HCT116 (cell line): ENCODE measurements at places on chromosomes 1 and 21. TPM values are rescaled to one million over a fixed set of nuclear protein-coding genes. Genes with fewer than 3 reads are reported as not detected.
A peak's percentile ranks its signal among the peaks of the same experiment; 100 is the strongest.

DNA sequence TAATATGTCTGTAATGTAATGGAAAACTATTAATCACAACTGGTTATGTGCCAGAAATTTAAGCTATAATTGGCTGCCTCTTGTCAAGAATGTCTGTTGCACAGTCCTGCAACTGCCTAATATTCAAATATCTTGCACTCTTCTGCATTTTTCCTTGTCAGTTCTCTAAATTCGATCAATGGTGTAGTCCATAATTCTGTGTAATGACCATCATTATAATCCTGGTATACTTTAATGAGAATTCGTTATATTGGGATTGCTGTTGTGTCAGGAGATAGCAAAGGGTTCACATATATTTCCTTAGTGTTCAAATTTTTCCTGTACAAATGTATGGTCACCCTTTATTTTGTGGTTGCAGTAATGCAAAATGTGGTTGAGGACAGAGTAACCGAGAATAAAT is 4.8 kb downstream of the NTNG1 start:
- no peak overlapping the region for H3K4me3 ChIP-seq
- no peaks in the 10 kb centered on the region for H3K36me3 ChIP-seq
- DNase-seq = no peak
- H3K4me1 ChIP-seq = no peaks in the 10 kb centered on the region
- no peak overlapping the region for H3K27ac ChIP-seq
- no peaks in the 10 kb centered on the region for H3K27me3 ChIP-seq

GRCh38 chr21:37917612-37918011 is 1.4 kb upstream of the KCNJ6 start:
- no peaks in the 10 kb centered on the region for H3K36me3 ChIP-seq
- H3K4me1 ChIP-seq = no peaks in the 10 kb centered on the region
- H3K27me3 ChIP-seq = no peaks in the 10 kb centered on the region
- no peak overlapping the region for H3K27ac ChIP-seq

DNA sequence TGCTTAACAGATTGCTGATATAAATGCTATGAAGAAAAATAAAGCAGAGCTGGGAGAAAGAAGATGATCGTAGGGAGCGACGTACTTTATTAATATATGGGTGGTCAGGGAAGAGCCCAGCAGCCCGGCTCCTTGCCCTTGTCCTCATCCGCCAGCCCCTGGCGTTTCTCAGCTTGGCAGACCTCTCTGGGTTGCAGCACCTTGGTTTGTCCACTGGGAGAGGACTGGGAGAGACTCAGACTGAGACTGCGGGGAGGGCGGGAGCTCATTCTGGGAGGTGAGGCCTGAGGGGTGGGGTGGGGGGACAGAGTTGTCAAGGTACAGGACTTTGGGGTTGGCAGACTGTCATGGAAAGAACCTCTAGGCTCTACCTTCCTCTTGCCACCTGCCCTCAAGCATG is 3.3 kb upstream of the S100A3 start:
- H3K27me3 ChIP-seq = no peaks in the 10 kb centered on the region
- no peak overlapping the region for H3K27ac ChIP-seq
- H3K4me3 ChIP-seq = no peak overlapping the region
- peaks cover 45% of the 10 kb centered on the region for H3K4me1 ChIP-seq
- no peaks in the 10 kb centered on the region for H3K36me3 ChIP-seq

GRCh38 chr1:236751385-236751784 is 43.7 kb upstream of the MTR start:
- no peak overlapping the region for H3K4me3 ChIP-seq
- no peaks in the 10 kb centered on the region for H3K4me1 ChIP-seq
- no peaks in the 10 kb centered on the region for H3K36me3 ChIP-seq
- H3K27ac ChIP-seq = no peak overlapping the region
- DNase-seq = no peak

DNA sequence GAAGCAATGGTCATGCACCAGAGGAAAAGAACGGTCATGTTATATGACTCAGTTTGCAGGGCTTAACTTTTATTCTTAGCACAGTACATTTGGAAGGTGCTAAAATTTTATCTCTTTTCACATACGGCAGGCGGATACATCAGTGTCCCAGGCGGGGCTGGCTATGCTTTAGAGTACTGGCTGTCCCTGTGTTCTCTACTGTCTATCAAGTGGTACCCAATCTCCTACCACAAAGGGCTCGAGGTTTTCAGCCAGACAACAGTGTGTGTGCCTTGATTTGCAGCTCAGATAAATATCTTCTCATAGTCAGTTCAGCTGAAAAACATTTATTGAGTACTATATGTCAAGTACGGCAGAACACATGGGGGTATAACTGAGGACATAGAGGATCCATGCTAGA is 65.3 kb downstream of the URB2 start:
- no peaks in the 10 kb centered on the region for H3K27me3 ChIP-seq
- H3K4me1 ChIP-seq = 0 out of 2 replicates have a peak, but pooled peaks cover 3% of the 10 kb centered on the region
- DNase-seq = no peak
- H3K27ac ChIP-seq = no peak overlapping the region
- no peaks in the 10 kb centered on the region for H3K36me3 ChIP-seq
- no peak overlapping the region for H3K4me3 ChIP-seq

DNA sequence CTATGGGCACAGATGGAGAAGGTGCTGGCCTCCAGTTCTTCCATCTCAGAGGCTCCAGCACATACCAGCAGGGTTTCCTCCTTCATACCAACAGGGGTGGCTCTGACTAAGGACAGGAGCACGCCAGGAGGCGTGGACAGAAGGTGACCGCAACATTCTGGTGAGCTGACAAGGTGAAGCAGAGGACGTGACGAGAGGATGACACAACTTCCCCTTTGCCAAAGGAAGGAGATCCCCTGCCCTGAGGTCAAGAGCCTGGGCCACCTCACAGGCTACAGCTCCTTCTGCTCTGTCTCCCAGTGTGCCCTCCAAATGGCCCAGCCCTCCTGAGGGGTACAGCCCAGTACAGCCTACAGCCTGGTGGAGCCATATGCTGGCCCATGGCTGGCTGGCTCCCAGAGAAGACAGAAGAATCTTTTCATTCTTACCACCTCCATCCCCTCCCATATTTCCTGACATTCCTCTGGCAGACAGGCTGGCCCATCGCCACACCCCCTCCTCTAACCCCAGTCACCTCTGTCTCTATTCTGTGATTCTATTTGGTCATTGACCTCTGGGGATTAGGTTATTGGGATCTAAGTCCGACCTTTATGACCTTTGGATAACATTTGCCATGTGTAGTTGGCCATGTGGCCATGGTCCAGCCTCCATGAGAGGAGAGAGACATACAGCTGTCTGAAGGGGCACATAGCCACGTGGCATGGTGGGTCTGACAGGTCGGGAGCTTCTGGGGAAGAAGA is 5.1 kb upstream of the LAMB3 start:
- no peak overlapping the region for H3K4me3 ChIP-seq
- H3K4me1 ChIP-seq = peaks cover 33% of the 10 kb centered on the region
- peak; percentile 82 for DNase-seq
- 0 out of 2 replicates have a peak overlapping the region, but pooled peaks have one; percentile 6 for H3K27ac ChIP-seq

- no peaks in the 10 kb centered on the region for H3K36me3 ChIP-seq
- H3K27me3 ChIP-seq = no peaks in the 10 kb centered on the region
- DNase-seq = peak; percentile 68
- H3K4me3 ChIP-seq = peak overlapping the region; percentile 32; the same call in 1 of the 2 replicates
- H3K27ac ChIP-seq = peak overlapping the region; percentile 26; the same call in 1 of the 2 replicates
These were observed 26.8 kb upstream of the ZNF697 start for GRCh38 chr1:119674835-119675289.

DNA sequence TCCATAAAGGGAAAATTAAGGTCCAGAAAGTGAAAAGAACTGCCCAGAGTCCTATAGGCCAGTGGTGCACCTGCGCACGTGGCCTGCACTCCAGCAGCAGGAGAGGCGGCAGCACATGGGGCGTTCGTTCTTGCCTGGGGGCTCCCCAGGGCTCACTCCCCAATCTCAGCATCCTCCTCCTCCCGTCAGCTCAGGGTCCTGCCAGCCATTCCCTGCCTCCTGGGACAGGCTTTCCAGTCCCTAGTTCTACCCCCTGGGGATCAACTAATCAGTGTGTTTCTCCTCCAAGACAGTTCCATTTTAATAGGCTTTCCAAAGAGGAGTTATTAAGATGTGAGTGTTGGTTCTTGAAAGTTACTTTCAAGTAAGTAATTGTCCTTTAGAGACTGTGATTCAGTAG is 1.2 kb upstream of the A3GALT2 start:
- H3K4me1 ChIP-seq = no peaks in the 10 kb centered on the region
- H3K4me3 ChIP-seq = no peak overlapping the region

Gene IL20
- total RNA-seq = not detected

Gene ARHGAP30
- total RNA-seq = 0.39 TPM

Gene IL10
- not detected for total RNA-seq

Gene TMOD4
- total RNA-seq = 1.8 TPM

Gene PANK4
- 38.5 TPM for total RNA-seq

Gene IFI44L
- total RNA-seq = 0.10 TPM
